ENCODE measurements at places on chromosomes 3 and 15.
A peak's percentile ranks its signal among the peaks of the same experiment; 100 is the strongest.

- DNase-seq = no peak
These were observed 153.7 kb downstream of the TIGIT start for GRCh38 chr3:114447545-114447944.

- no peak for DNase-seq
These were observed 95.0 kb downstream of the VGLL4 start for GRCh38 chr3:11548721-11549131.

DNA sequence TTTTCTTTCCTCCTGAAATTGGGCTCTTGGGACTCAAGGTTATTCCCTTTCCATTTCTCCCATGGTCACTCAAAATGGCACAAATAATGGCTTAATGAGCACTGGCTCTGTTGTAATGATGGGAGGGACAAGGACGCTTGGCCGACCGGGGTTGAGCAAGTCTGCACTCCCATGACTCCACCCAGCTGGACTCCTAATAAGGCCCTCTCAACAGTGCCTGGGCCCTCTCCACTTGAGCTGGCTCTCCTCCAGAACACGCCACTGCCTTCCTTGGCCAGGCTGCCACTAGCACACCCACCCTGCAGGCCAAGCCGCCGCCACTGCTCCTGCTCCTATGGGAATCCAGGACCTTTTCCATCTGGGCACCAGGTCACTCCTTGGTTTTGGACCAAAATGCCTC is 42.3 kb downstream of the ADCY5 start:
- DNase-seq = no peak

- DNase-seq = peak; percentile 55
These were observed 25.9 kb downstream of the HSPBAP1 start for GRCh38 chr3:122767540-122768372.

GRCh38 chr3:55362210-55362960 is 124.7 kb downstream of the WNT5A start:
- no peak for DNase-seq

DNA sequence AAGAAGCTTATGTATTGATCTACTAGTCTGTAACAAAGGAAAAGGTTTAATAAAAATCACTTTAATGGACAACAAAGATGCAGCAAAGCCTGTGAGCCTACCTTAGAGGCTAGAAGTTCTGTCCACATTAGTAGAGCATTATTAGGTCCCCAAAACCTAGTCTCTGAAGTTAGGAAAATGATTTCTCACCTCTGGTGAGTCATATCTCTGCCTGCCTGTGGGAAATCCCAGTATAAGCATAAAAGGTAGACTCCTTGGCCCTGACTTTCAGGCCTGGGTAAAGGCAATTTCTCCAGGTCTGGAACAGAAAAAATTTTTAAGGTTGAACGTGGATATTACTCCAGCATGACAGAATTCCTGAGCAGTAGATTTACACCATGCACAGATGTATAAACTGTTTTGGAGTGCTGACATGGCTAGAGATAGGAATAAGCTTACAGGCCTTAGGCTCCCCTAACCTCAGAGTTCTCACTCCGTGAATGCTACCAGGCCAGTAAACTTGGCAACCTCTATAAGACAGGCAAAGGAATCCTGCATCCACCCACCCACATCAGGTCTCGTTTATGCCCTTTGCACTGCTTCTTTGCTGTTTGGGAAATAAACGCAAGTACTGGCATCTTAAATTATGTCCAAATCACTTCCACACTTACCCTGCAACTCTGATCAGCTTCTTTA is 104.1 kb downstream of the SERPINI1 start:
- DNase-seq = no peak

GRCh38 chr3:149898771-149899170 is 71.9 kb downstream of the PFN2 start:
- DNase-seq = no peak

DNA sequence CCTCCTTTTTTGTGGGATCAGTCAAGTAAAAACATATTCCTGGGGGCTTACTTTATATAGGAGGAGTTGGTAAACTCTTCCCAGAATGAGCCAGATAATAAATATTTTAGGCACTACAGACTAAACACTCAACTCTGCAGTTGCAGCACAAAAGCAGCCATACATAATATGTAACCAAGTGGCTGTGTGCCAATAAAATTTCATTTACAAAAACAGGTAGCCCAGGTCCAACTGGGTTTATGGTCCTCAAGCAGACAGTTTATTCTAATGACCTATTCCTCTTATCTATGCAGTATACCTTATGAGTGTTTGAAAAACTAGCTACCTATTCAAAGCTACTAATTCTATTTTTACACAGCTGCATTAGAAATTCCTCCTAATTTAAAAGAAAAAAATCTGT is 61.8 kb downstream of the FAIM start:
- no peak for DNase-seq

DNA sequence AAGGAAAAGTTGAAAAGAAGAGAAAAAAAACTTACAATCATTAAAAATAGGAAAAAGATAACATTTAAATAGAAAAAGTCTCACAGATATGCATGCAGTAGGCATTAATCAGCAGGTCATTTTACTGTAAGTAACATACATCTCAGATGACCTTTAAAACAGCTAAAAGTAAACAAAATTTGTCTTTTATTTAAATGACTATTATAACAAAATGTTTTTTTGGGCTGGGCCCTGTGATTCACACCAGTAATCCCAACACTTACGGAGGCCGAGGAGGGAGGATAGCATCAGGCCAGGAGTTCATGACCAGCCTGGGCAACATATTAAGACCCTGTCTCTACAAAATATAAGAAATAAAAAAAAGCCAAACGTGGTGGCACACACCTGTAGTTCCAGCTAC is 14.7 kb downstream of the IQGAP1 start:
- no peak for DNase-seq

DNA sequence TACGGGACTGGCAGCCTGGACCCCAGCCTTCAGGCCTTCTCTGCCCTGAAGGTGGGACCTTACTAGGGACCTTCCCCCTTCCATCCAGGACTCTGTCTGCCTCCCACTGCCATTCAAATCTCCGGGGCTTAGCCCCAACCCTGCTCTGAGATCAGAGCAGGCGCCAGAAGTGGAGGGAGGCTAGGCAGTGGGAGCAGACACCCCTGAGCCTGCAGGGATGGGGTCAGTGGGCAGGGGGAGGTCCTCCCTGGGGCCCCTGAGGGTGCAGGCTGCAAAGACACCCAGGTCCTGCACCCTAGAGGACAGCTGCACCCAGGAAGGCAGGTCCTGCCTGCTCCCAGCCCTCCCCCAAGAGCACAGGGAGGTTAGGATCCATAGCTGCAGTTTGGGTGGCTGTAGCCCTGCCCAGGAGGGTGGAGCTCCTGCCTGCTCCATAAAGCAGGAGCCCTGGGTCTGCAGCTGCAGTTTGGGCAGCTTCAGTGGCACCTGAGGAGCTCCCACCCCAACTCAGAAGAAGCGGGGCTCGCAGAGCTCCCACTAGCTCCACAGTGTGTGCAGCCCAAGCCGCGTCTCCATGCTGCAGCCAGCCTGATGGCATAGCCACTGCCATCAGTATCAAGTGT is 8.1 kb upstream of the POC1A start:
- no peak for DNase-seq

- DNase-seq = no peak
These were observed 1.0 kb downstream of the HGD start for GRCh38 chr3:120681018-120681417.

DNA sequence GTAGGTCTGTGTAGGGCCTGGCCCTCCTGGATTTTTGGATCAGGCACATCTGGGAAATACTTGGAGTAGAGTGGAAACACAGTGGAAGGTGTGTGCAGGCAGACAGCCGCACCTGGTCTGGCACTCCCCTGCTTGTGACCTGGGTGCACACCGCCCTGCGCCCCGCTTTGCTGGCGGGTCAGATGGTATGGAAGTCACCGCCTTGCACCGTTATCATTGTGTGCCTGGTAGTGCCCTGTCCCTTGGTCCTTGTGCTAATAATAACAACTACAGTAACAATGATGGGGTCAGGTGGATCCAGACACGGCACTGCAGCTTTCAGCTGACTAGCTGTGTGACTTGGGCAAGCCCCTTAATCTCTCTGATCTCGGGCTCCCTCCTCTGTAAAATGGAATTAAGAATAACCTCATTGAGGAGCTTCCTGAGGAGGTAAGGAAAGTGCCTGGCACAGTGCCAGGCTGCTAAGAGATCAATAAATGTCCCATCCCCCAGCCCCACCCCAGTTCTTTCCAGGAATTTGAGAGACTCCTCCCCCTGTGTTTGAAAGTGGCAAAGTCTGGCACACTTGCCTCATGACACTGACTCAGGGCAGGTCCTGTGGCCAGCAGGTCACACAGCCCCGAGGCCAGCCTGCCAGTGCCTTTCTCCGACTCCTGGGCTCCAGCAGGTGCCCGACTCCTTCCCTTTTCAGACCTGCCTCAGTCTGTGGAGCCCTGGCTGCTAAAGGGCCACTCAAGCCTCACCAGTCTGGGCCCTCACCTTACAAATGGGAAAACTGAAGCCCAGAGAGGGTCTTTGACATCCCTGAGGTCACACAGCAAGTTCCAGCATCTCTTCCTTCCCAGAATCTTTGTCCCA is 9.8 kb downstream of the ISG20 start:
- no peak for DNase-seq

DNA sequence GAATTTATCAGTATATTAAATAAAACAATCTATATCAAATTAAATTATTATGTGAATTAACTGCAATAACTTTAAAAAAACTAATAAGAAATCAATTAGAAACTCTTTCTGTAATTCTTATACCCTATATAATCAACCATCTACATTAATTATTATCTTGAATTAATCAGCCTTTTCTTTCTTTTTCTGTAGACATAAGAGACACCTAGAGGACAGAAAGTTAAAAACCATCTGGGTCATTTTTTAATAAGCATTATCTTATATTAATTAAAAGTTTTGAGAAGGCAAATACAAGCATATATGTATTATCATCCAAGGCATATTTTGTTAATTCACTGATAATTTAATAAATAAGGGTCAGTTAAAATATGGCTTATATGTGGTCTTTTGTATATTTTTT is 24.2 kb upstream of the SLC25A26 start:
- DNase-seq = no peak

GRCh38 chr3:32421991-32422859 is 30.6 kb downstream of the CMTM7 start:
- peak; percentile 67 for DNase-seq

- no peak for DNase-seq
These were observed 4.5 kb downstream of the CPN2 start for GRCh38 chr3:194346621-194347020.

- DNase-seq = no peak
These were observed 44.6 kb upstream of the LRRC58 start for GRCh38 chr3:120393761-120394160.

DNA sequence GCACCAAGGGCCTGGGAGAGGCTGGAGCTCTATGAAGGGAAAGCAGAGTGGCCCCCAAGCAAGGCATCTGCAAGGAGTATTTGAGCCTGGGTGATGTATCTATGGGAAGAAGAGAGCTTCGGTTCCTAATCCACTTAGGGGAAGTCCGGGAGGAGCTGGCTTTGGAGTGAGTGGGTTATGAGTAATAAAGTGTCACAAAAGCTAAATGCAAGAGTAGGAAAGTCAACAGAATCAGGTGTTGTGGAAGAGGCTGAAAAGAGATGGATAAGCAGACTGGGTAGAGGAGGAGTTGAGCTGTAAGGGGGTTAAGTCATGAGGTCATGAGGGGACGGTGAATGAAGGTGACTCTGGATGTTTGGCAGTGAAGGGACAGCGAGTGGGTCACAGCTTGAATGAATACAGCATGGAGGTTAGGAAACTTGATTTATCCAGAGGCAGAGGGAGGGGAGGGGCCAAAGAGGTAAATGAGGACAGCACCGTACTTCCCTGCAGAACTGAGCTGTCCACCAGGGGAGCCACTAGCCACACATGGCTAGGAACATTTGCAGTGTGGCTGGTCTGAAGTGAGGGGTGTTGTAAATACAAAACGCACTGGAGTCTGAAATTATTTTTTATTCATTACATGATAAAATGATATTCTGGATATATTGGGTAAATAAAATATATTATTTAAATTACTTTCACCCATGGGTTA is 83.3 kb downstream of the ADCY5 start:
- peak; percentile 12 for DNase-seq

- peak; percentile 24 for DNase-seq
These were observed 11.2 kb upstream of the MTMR14 start for GRCh38 chr3:9638155-9638554.

DNA sequence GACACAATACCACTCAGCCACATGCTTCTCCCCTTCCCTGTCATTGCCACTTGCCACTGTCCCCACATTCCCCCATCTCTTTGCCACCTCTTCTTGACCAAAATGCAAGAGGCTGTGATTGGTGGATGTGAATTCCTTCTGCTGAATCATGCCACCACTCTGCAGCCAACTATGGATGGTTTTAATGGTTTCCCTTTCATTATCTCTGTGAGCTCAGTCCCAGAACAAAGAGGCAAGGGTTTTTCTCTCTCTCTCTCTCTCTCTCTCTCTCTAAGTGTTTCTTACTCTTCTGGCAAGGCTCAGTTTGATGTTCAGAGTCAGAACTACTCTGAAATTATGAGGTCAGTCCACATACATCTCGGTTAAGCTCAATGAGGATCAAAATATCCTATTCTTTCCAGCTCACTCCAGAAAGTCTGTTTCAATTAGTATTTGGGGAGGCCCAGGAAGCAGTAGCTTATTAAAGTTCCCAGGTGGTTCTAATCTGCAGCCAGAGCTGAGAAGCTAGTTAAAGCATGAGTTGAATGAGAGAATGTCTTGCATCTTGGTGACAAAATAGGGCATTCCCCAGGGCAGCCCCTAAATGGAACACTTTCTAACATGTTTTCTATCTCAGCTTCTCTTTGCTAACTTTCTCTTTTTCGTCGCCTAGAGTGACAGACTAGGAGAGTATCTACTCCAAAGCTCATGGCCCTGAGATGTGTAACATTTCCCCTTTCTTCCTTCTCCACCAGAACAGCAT is 8.5 kb upstream of the ILDR1 start:
- DNase-seq = peak; percentile 35

- no peak for DNase-seq
These were observed 109.0 kb upstream of the MANF start for GRCh38 chr3:51276046-51276445.

DNA sequence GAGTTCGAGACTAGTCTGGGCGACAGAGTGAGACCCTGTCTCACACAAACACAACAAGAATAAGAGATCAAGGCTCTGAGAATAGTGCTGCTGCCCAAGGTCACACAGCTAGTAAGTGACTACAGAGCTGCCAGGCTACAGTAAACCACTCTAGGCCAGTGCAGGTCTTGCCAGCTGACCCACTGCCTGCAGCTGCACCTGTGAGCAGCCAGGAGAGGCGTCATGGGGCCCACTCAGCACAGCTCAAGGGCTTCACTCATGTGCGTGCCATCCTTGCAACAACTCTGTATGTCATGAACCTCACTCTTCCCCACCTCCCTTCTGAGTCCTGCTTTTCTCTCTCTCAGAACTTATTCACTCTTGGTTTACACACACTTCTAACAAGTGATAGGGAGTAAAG is 176.7 kb downstream of the SMAD6 start:
- no peak for DNase-seq

GRCh38 chr3:1326546-1326945 is 233.7 kb downstream of the CNTN6 start:
- DNase-seq = no peak

GRCh38 chr3:172138792-172139507 is 99.6 kb downstream of the FNDC3B start:
- peak; percentile 58 for DNase-seq

Measured in KBM-7 (cell line).